ENCODE measurements at places on chromosomes 5 and 9.

DNA sequence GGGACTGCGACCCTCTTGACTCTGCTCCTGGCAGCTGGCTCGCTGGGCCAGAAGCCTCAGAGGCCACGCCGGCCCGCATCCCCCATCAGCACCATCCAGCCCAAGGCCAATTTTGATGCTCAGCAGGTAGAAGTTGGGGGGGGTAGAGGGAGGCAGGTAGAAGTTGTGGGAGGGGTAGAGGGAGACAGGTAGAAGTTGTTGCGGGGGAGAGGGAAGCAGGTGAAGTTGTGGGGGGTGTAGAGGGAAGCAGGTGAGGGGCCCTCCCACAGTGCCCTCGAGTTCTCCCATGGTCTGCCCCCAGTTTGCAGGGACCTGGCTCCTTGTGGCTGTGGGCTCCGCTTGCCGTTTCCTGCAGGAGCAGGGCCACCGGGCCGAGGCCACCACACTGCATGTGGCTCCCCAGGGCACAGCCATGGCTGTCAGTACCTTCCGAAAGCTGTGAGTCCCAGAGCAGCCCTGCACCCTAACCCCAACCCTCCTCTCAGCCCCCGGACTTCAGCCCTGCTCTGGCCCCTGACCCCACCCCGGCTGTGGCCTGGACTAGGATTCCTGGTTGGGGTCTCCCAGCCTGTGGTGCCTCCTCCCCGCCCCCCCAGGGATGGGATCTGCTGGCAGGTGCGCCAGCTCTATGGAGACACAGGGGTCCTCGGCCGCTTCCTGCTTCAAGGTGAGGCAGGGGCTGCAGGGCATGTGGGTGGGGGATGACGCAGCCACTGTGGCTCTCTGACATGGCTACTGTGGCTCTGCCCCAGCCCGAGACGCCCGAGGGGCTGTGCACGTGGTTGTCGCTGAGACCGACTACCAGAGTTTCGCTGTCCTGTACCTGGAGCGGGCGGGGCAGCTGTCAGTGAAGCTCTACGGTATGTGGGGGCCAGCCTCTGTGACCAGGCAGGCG, 537 bp downstream of the C8G start:
- DNase-seq: no peak

DNA sequence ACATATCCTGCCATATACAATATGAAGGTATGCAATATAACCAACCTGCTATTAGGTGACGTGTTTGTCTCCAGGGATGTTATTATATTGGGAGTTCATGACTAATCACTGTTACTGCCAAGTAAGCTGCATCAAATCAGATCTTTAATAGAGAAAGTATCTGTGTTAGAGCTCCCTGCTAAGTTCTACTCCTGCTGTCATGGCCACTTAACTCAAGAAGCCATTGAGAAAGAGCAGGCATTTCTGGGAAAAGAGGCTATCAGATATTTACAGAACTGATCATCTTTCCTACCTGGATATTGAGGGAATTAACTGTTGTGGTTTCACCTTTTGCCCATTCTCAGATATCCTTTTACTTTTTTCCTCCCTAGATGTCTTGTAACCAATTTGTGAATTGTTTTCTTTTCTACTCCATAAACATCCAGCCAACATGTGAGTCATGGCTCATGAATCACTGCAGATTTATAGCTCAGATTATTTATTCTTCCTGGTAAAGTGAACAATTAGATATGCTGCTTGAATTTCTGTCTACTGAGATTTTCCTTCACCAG, 634.8 kb upstream of the FAM174A start:
- DNase-seq: no peak

- no peak for DNase-seq
Observed at GRCh38 chr9:69940674-69941073, 103.0 kb upstream of the MAMDC2 start.

GRCh38 chr5:115458416-115458815, 86.2 kb downstream of the FEM1C start:
- no peak for DNase-seq

DNA sequence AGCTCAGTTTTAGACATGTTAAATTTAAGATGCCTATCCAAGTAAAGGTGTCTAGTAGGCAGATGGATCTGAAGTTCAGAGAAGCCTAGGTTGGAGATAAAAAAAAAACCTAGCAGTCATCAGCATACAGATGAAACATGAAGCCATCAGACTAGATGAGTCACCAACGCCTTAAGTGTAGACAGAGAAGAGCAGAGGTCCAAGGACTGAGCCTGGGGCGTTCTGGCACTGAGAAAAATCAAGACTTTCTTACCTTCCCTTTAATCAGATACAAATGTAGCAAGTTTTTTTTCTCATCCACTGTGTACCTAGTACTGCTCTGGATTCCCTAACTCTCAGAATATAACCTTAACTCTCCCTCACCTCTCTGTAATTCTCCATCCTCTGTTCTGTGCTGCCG, 97.3 kb downstream of the SIL1 start:
- no peak for DNase-seq

- no peak for DNase-seq
Observed at GRCh38 chr9:69254223-69254622, 70.8 kb upstream of the ENTREP1 start.

- no peak for DNase-seq
Observed at GRCh38 chr9:113963017-113963620, 87.0 kb downstream of the ZNF618 start.

DNA sequence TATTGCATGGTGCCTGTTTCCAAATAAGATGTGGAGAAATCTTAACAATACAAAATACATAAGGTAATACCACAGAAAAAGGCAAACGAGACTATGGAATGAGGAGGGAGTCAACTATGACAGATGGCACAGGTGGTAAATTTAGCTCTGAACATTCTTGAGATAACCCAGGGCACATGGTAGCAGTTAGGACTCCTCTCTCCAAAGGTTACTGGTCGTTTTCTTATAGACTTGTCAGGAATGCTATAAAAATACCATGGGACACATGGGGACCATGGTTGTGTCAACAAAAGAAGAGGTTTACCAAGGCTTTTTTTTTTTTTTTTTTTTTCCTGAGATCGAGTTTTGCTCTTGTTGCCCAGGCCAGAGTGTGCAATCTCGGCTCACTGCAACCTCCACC, 209.4 kb upstream of the RFX3 start:
- no peak for DNase-seq

DNA sequence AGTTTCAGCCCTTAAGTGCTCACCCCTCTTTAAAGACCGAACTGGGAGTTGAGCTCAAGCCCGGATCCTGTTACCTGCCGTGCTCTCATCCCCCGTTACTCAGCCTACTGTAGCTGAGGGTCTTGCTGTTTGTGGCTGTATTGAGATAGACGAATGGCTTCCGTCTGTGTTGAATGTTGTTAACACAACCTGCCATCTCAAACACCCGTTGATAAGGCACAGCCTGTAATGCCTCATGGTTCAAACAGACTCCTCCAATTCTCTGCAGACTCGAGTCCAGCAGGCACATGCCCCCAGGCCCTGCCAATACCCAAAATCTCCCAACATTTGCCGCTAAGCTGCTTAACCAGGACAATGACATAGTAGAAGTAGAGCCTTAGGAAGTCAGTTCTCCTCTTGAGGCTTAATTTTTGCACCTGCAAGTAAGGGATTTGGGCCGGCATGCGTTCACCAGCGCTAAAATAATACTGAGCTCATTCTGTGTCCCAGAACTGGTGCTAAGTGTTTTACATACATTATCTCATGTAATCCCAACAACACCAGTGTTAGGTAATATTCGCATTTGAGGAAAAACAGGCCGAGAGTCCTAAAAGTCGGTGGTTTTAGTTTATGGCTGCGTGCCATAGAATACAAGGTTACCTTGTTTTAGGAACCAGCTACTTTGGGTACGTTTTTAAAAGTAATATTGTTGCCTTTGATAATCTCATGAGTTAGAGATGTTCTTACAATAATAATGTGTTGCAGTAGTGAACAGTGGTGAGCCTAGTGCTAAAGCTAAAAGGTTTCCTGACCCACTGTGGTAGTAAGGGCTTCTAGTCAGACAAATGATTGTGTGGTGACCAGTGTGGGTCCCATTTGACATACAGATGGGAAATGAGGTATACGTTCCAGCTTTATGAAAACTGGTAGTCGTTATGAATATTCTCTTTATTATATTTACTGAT, 1.5 kb upstream of the RFX3 start:
- DNase-seq: no peak

- DNase-seq: no peak
Observed at GRCh38 chr5:87136096-87136495, 131.6 kb upstream of the RASA1 start.

- no peak for DNase-seq
Observed at GRCh38 chr9:70607926-70608325, 193.5 kb upstream of the KLF9 start.

- DNase-seq: no peak
Observed at GRCh38 chr9:117268847-117269446, 145.9 kb downstream of the ASTN2 start.

GRCh38 chr5:64532657-64533056, 26.8 kb downstream of the RGS7BP start:
- DNase-seq: no peak

DNA sequence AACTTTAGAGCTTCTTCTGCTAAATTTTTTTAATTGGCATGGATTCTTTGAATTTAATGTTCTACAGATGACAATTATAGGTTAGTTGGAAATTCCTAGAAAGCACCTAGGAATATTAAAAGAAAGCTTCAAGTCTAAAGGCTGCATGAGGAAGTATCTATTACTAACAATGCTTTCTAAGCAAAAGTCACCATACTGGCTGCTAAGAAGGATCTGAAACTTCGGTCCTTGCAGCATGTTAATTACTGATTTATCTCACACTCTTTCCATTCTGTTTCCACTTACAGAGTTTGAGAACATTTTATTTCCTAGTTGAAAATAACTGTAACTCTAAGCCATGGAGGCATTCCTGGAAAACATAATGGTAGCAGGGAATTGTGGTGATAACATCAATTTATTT, 8.4 kb downstream of the SEMA6A start:
- DNase-seq: no peak

- no peak for DNase-seq
Observed at GRCh38 chr9:77177894-77178794, 810 bp downstream of the VPS13A start.

- DNase-seq: no peak
Observed at GRCh38 chr9:27379311-27380251, 82.6 kb upstream of the EQTN start.

GRCh38 chr9:17589771-17590170, 10.9 kb downstream of the SH3GL2 start:
- no peak for DNase-seq

DNA sequence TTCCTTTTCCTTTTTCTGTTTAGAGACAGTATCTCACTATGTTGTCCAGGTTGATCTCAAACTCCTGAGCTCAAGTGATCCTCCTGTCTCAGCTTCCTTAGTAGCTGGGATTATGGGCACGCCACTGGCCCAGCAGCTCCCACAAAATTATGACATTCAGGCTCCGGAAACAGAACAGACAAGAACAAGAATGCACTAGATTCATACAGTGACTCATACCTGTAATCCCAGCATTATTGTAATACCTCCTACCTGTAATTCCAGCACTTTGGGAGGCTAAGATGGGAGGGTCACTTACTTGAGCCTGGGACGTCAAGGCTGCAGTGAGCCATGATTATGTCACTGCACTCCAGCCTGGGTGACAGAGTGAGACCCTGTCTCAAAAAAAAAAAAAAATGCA, 26.7 kb upstream of the B4GALT1 start:
- DNase-seq: no peak

GRCh38 chr5:140365282-140365681, 5.3 kb downstream of the SLC4A9 start:
- DNase-seq: no peak

GRCh38 chr9:82722051-82722450, 340.9 kb downstream of the RASEF start:
- no peak for DNase-seq

DNA sequence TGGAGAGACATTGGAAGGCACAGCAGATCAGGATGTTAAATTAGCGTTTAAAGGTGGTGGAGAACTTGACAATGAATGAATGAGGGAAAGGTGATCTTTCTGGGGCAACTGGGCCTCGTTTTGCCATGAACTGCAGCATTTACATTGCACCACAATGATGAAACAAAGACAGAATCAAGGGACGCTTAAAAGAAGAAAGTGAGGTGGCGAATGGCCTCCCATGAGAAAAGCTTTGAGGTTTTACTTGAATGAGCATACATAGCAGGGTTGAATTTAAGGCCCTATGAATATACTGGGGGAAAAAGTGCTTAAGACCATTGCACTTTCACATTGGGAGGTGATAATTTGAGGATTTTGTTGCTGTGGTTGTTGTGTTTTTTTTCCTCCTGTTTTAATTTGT, 476.4 kb downstream of the ISL1 start:
- DNase-seq: no peak

DNA sequence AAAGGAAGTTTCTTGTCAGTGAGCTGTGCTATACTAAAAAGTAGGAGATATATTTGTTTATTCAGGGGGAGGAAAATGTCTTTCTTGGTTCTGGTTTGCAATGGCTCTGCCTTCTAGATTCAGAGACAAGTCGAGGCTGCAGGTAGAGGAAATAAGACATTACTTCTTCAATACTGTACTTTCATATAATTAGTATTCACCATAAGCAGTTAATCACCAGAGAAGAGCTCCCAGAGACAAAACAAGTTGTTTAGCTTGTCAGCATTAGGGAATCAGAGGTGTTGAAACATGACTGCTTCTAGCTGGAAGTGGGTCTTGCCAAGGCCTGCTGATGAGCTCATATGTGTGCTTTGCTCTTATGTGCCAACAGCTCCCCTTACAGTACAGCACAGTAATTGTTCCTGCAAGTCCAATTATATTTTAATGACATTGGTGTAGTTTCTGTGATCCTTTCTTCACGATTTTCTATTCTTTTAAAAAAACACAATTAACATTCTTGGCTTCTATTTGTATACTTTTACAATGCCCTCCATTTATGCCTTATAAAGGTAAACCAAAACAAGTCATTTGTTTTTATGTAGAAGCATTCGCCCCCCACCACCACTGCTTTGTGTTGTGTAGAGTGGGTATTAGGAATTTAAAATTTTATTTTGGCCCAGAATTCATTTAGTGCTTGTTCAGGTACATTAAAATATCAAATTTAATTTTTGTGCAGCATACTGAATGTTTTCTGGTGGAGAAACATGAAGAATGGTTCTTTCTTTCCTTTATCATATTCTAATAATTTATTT, 112.2 kb downstream of the RPS23 start:
- peak; percentile 69 for DNase-seq

- no peak for DNase-seq
Observed at GRCh38 chr5:137341831-137342230, 157.3 kb downstream of the SPOCK1 start.

DNA sequence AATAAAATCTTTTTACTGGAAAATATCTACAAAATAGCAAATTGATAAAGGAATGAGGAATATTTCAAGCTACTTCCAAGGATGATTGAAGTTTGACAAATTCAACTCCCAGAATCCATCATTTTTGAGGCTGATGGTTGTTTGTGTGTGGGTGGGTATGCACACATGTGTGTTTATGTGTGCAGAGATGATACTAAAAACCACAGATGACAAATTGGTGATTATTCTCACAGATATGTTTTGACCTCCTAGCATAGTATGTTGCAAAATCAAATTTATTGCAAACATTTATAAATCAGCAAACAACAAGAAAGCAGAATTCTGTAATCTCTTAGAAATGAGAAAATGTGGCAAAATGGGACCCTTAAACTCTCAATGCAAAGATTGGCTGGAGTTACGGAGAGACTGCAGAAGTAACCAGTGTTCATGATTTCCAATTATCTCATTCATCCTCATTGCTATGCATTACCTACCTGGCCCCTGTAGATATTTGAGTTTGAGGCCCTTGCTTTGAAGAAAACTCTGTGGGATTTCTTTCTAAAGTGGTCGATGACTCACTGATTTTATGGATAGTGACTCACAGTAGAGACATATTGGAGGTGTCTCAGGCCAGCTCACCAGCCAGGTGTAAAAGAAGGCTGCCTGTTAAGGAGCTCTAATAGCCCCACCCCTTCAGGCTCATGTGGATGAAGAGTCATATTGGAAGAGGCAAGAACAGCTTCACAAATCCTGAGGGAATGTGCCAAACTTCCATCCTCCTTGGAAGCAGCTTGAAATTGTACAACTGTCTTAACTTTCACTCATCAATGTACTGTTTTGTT, 44.6 kb upstream of the TMC1 start:
- no peak for DNase-seq
